ENCODE measurements at places on chromosomes 5 and 9.
A peak's percentile ranks its signal among the peaks of the same experiment; 100 is the strongest.

DNA sequence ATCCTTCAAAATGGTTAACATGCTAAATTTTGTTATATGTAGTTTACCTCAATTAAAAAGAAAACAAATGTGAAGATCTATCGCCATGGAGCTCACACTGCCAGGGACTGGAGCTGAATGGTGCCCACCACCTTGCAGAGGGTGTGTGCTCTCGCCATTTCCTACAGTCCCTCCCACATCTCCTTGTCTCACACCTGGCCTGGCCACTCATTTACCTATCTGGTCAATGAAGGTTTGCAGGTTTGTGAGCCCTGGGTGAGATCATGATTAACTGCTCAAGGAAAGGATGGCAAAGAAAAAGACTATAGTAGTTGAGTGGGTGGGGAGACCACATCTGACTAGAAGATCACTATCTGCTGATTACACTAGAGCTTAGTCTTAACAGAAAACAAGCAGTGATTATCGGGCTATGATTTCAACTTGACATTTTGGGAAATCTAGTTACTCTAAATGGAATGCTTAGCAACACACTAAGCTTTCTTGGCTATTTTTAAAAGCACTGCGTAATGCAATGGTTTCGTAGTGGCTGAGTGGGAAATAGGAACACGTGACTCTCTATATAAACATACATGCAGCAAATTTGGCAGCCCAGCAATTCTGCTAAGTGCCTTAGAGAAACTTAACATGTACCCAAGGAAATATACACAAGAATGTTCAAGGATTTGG, 27.3 kb downstream of the PUM3 start:
- DNase-seq = no peak

- DNase-seq = no peak
Observed at GRCh38 chr5:175479125-175479881, 943 bp downstream of the SFXN1 start.

DNA sequence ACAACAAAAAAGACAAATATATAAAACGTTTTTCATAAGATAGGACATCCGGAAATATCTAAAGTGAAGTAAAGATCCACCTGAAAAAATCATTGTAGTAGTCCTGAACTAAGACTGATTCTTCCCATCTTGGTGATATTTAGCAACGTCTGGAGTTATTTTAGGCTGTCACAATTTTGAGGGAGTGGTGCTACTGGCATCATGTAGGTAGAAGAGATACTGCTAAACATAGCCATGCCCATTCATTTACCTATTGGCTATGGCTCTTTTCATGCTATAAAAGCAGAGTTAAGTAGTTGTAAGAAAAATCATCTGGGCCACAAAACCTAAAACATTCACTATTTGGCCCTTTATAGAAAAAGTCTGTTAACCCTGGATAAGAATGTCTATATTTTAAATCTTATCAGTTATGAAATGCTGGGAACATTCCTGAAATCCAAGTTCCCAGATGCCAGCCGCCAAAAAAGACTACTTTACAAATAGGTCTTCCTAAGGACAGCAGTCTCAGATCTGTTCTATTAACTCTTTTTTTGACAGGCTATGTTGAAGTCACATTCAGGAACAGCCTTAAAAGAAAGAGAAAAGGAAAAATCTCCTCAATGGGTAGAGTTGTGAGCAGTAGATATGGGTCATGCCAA, 27.0 kb downstream of the RAPGEF6 start:
- DNase-seq = no peak

DNA sequence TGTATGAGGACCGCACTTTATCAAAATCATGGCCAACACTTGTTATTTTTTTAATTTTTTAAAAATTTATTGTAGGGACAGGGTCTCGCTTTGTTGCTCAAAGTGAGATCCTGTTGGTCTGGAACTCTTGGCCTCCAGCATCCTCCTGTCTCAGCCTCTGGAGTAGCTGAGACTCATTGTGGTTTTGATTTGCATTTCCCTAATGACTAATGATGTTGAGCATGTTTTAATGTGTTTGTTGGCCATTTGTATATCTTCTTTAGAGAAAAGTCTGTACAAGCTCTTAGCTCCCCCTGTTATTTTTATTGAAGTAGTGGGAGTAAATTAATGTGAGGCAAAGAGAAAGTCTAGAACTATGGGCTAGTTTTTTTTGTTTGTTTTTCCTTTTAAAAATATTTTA, 1.6 kb upstream of the RPS6 start:
- DNase-seq = no peak

- DNase-seq = no peak
Observed at GRCh38 chr5:135867599-135867998, 28.0 kb downstream of the IL9 start.

GRCh38 chr9:88180081-88180765, 41.9 kb upstream of the SPATA31C2 start:
- no peak for DNase-seq

GRCh38 chr9:109779711-109780452, at the start of gene PALM2AKAP2:
PALM2AKAP2 (plus strand) TSS chr9:109780198; CDS start chr9:109780489, 291 bp downstream.
- no peak for DNase-seq

- no peak for DNase-seq
Observed at GRCh38 chr5:138645778-138646575, 70.8 kb upstream of the HSPA9 start.

DNA sequence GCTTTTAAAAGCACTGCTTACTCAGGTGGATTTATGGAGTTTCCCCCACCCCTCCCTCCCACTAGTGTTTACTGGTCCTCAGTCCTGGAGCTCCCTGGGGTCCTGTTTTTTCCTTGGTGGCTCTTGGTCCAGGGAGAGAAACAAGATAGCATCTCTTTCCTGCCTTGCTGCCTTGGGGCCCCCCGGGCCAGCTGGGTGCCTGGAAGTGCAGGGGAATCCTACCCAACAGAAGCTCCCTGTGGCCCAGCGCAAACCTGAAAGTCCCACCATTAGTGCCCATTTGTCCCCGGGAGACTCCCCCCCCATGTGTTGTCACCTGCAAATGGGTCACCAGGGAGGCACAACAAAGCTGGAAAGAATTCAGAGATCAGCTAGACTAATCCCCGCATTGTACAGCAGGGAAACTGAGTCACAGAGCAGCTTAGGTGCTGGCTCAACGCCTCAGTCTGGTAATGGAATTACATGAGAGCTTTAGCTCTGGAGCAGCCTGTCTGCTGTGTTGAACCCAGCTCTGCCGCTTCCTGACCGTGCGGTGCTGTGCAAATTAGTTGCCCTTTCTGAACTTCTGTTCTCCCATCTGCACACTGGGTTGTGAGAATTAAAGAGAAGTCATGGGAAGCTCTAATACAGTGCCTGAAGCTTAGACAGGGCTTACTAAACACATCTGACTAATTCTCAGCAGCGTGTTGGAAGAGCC, 38.2 kb downstream of the DAB2IP start:
- DNase-seq = no peak

DNA sequence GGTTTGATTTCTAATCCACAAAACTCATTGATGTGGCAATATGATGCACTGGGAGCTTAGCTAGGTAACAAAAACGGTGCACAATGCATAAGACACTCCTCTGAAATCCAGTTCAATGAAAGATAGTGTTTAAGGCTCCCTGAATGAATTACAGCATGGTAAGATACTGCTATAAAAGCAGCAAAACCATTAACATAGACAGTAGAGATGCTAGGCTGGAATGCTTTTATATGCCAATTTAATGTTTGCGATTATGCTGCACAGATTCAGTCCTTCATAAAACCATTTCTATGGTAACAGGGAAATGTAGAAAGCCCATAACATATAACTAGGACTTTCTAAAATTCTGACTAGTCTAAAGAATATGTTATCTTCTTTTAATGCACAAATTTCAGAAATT, 180.8 kb upstream of the NUDT12 start:
- no peak for DNase-seq

DNA sequence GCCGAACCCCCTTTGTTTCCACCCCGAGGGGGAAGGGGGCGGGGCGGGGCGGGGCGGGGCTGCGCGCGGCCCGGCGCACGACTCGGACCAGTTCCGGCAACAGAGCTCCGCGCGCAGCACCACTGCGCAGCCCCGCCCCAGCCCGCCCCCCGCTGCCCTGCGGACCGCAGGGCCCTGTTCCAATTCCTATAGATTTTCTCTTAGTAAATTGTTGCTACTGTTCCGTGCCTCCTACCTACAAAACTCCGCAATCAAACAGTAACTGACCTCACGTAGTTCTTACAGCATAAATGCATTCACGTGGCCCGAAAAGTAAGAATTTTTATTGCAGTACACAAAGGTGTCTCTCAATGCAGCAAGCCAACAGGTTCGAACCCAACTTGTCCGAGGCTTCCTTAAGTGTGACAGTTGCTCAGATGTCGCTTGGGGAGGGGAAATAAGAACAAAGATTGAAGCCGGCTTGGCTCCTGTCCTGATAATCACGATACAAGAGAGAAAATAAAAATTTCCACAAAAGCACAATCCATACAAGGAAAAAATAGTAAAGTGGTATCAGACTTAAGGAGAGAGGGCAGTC, 1.2 kb upstream of the RNF38 start:
- peak; percentile 70 for DNase-seq

DNA sequence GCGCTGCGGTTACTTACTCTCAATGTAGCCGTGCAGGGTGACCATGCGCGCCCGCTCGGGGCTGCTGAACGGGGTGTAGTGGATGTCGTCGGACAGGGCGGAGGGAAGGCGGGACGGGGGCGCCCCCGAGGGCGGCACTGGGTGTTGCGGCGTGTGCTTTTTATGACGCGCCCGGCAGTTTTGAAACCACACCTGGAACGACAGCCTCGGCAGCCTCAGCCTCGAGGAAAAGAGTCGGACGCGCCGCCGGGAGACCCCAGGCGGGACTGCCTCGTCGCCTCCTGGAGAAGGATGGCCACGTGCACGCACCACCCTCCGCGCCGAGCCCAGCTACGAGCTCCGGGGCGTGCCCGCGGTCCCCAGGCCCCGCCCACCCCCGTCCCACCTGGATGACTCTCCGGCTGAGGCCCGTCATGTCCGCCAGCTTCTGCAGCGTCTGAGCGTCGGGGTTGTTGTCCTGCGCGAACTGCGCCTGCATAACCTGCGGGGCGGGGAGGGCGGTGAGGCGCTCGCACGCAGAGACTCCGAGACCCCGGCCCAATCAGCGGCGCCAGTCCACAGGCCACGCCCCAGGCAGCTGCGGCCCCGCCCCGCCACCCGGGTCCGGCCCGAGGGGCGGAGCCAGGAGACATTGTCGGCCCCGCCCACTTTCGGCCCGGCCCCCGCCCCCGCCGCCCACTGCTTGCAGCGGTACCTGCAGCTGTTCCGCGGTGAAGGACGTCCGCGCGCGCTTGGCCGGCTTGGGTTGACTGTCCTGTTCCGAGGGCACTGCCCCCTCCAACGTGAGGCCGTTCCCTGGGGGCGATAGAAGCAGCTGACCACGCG, 15.0 kb downstream of the LHX6 start:
- no peak for DNase-seq

DNA sequence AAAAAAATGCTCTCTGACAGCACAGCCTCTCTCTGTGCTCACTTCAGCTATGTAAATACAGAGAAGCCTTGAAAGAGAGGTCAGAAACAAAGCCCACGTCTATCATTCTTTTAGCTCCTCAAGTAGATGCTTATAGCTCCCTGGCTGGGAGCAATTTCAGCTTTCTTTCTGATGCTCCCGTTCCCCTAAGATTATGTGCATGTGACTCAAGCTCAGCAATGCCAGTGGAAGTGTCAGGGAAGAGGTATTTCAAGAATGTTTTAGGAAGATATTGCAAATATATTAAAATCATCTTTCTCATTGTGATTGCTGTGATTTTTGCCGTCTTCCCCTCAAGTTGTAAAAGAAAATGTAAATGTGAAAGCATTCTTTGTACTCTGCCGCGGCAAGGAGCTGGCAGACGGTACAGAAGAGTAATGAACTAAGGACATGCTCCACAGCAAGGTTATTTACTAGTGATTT, 1353.7 kb upstream of the ACO1 start:
- no peak for DNase-seq

DNA sequence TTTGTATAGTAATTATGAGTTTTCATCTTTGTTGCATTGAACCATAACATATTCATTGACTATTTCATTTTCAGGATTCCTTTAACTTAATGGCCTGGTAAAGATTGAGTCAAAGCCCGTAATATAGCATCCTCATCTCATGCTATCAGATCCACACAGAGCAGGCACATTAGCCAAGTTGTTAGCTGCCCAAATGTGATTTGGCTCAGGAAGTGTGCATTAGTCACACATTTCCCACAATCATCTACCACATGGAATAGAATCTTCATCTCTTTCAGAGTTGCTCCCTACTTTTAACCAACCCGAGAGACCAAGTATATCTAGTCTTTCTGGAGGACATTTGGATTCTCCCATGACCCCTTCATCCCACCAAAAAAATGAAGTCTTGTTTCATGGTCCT, 481.0 kb upstream of the PTGER4 start:
- DNase-seq = no peak
